Osteocyte (in vitro differentiated cells): ENCODE measurements at places on chromosomes 11 and 22. TPM values are rescaled to one million over a fixed set of nuclear protein-coding genes. Genes with fewer than 3 reads are reported as not detected.

- DNase-seq, result no peak
Measured at GRCh38 chr22:24416611-24417010, 10.8 kb upstream of the ADORA2A start.

- no peak for DNase-seq
Measured at GRCh38 chr22:44608597-44609399, 93.2 kb upstream of the PRR5 start.

DNA sequence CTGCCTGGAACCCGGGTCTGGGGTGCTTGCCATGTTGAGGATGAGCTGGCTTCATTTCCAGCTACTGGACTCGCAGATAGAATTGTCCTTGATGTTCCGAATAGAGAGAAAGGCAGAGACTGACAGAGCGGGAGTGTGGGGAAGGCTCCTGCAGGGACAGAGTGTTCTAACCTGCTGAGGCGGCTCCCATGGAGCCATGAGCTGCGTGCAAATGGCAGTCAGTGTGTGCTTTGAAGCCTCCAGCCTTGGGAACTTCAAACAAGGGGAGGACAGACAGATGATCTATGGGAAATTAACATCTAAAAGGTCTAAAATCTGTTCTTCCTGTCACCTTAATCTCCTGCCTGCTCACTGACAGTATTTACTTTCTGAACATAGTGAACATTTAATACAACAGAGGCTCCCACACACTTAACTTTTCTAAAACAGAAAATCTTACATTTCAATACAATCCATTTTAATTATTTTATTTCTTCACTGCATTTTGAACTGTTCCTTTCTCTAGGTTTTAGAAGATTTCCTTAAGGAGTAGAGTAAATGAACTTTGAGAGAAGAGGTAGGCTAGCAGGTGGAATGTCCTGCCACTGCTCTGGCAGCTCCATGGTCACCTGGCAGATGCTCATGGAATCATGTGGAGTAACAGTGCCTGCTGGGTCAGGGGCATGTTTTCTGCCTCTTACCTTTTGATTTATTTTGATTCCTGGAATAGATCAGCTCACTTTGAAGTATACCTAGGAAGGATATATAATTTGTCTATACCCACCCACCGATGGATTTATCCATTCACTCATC, 481.7 kb downstream of the NTM start:
- no peak for DNase-seq

The WNT11 gene
- 3.2 and 4.1 TPM in 2 replicates for total RNA-seq

The MS4A1 gene
- total RNA-seq, result not detected in 2 replicates

The FAM181B gene
- 0.26 and 0.35 TPM in 2 replicates for total RNA-seq
